ENCODE measurements at places on chromosomes 7 and 10.

- DNase-seq = no peak
Observed at GRCh38 chr7:80279760-80280159, 145.1 kb downstream of the GNAI1 start.

GRCh38 chr10:51100221-51100620 lies 25.9 kb downstream of the PRKG1 start:
- no peak for DNase-seq

DNA sequence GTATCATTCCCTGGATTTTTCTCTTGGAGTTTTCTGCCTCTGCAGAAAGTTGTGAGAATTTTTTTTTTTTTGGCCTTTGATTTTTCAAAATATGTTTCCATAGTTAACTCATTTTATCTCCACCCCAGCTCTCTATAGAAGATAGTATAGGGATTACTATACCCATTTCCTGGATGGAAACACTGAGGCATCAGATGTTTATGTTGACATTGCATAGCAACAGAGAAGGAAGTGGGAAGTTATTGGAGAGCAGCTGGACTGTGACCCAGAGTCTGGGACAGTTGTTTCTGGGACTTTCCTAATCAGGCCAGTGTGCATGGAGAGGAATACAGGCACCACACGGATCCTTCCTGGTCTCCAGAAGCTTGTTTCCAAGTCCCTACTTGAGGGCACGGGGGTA lies 158.0 kb downstream of the CDH23 start:
- no peak for DNase-seq

GRCh38 chr10:42428534-42428933 lies 209.8 kb downstream of the ZNF33B start:
- DNase-seq = no peak

DNA sequence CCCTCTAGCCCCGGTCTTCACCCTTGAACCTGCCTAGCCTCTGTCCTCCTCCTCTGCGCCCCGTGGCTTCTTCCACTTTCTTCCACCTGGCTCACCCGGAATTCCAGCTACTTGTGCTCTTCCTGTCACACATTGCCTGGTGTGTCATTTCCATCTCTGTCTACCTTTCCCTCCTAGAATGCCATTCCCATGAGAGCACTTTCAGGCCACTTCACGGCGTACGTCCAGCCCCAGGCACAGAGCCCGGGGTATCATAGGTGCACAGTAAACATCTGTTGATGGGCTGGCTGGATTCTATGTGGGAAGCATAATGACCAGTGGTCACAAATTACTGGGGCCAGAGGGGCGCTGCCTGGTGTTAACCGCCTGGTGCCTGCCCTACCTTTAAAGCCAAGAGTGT lies 161.3 kb downstream of the CUX1 start:
- no peak for DNase-seq

DNA sequence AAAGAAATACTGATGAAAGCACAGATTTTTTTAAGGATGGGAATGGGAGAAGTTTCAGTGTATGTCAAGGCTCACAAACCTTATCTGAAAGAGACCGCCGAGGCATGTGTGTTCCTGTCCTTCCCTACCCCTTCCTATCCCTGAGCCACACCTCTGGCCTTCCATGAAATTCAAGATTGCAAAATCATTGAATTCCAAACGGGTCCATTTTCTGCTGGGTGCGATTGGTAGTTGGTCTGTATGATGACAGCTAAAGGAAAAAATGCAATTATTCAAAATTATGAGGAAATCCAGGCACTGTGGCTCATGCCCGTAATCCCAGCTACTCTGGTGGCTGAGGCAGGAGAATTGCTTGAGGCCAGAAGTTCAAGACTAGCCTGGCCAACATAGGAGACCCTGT lies 170.1 kb downstream of the ARHGAP12 start:
- DNase-seq = no peak

DNA sequence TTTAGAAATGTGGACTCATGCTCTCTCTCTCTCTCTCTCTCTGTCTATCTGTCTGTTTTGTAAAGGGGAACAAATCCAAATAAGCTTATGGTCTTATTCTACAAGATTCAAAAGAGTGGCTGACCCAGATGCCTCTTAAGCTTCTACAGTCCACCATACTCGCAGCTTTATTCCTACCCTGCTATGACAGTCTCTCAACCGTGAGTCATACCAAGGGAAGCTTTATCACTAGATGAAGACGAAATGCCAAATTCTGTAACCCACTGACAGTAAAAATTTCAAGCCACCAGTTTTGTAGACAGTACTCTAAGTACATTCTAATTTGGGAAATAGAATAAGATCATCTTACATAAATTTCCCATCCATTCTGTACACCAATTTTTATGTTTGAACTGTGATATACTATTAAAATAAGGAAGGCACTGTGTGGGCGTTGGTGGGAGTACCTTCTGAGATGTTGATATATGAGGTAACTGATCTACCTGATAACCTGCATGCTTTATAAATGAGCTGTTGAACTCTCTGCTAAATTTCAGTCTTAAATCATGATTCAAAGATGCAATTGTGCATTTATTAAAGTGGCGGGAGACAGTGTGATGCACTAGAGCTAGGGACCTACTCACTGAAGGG lies 153.2 kb downstream of the KLF6 start:
- DNase-seq = no peak

DNA sequence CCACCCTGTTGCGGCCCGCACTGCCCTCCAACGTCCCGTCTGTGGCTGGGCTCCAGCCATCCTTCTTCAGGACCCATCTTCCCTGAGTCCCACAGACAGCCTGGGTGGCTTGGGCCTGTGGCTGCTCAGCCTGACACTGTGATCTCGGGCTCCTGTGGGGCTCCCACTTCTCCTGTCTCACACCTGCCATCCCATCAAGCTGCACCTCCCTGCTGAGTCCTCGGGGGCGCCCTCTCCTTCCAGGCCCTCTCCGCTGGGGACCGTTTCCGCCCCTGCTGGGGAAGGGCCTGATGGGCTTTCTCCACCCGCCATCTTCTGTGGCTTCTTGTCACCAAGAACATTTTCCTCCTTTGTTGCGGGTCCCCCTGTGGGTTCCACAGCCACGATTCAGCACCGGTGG lies 173.8 kb upstream of the PPP2R2D start:
- DNase-seq = no peak

- DNase-seq = no peak
Observed at GRCh38 chr10:53111529-53111928, 338.9 kb upstream of the MBL2 start.

DNA sequence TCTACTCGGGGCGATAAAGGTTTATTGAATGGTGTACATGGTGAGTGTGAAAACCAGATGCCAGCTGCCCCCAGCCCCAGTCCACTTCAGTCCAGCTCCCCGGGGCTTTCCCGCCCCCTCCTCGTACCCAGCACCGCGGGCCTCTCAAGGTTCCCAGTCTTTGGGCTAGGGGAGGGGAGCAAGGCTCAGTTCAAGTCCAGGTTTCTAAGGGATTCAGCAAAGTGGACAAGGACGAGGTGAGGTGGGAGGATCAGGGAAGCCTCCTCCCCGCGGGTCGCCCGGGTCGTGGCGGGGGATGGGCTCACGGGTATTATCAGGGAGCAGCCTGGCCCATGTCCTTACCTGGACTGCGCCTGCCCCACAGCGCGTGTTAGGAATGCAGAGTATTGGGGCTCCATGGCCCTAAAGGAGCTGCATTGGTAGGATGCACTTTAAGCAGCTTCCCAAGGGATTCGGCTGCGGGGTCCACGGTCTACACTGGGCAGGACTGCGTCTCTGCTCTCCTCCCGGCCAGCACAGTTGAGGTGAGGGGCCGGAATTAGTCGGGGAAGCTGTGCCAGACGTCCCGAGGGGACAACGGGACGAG lies 541 bp upstream of the PFKFB3 start:
- no peak for DNase-seq

- DNase-seq = no peak
Observed at GRCh38 chr10:63641799-63642198, 120.6 kb downstream of the REEP3 start.

- DNase-seq = no peak
Observed at GRCh38 chr10:130606001-130606405, 469.8 kb downstream of the GLRX3 start.

GRCh38 chr10:76946270-76946669 lies 691.3 kb downstream of the KCNMA1 start:
- DNase-seq = no peak

GRCh38 chr7:85695533-85695932 lies 508.7 kb upstream of the SEMA3D start:
- DNase-seq = no peak

DNA sequence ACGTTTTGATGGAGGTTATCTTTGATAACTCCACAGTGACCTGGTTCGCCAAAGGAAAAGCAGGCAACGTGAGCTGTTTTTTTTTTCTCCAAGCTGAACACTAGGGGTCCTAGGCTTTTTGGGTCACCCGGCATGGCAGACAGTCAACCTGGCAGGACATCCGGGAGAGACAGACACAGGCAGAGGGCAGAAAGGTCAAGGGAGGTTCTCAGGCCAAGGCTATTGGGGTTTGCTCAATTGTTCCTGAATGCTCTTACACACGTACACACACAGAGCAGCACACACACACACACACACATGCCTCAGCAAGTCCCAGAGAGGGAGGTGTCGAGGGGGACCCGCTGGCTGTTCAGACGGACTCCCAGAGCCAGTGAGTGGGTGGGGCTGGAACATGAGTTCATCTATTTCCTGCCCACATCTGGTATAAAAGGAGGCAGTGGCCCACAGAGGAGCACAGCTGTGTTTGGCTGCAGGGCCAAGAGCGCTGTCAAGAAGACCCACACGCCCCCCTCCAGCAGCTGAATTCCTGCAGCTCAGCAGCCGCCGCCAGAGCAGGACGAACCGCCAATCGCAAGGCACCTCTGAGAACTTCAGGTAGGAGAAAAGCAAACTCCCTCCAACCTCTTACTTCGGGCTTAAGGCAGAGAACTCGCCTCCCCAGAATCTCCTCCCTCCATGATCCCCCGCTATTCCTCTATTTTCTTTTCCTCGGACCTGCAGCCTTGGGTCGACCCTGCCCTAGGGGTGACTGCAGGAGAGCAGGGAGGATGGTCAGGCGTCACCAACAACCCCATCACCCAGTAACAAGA lies at the start of gene SERPINE1:
SERPINE1 (plus strand) TSS at position 454 of the 809 bp plus-strand sequence. CDS start 1,290 bp downstream, outside the sequence.
- no peak for DNase-seq

DNA sequence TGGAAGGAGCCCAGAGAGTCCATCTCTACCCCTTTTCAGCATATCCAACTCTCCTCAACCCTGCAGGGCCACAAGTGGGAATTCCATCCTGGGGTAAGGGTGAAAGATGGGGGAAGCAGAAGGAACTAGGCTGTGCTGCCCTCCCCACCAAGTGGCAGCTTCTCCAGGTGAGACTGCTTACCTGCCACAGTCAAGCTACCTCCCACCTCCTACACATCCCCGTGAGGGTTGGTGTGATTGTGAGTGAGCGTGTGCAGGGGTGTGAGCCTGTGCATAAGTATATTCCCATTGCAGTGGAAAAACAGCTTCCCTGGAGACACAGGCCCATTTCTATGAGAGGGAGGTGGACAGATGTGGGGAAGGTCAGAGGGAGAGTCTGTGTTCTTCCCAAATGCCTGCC lies 376.6 kb downstream of the PLXNA4 start:
- DNase-seq = no peak

DNA sequence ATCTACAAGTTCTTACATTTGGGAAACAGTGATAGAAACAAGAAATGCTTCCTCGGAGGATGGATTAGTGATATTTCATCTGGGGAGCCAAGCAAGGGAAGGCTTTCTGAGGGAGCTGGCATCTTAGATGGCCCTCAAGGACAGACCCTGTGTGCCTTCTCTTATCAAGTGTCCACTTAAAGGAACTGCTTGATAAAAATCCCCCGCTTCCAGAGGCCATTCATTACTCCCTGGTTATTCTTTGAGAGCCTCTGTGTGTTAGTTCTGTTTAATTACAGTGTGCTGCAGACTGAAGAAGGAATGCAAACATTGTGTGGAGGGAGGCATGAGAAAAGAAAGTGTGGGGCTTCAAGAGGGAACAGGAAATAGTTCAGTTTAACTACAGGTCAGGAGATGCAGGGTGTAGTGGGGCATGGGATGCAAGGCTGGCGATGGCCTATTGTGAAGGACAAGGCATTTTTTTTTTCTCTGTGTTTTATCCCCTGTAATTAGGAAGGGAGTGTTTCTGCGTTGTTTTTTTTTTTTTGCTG lies 145.4 kb downstream of the SNX10 start:
- DNase-seq = no peak

DNA sequence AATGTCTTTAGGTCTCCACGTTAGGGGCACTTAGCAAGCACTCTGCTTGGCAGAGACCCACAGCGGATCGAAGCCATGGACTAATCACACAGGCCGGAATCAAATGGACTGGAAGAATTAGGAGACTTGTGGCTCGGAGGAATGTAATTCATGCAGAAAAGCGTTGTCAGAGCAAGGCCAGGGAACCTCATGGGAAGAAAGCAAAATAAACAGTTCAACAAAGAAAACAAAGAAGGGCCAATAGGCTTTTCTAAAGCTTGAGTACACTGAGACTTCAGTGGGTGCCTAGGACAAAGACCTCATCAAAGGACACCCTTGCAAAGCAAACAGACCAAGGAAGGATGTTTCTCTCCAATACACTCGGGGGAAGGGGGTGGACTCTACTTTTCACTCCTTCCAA lies 171.1 kb downstream of the GLI3 start:
- DNase-seq = no peak

GRCh38 chr10:5582736-5583135 lies 58.0 kb downstream of the CALML3 start:
- no peak for DNase-seq

GRCh38 chr10:24349379-24350001 lies 140.6 kb downstream of the KIAA1217 start:
- no peak for DNase-seq

- no peak for DNase-seq
Observed at GRCh38 chr10:50403074-50403473, 151.8 kb upstream of the ASAH2 start.

DNA sequence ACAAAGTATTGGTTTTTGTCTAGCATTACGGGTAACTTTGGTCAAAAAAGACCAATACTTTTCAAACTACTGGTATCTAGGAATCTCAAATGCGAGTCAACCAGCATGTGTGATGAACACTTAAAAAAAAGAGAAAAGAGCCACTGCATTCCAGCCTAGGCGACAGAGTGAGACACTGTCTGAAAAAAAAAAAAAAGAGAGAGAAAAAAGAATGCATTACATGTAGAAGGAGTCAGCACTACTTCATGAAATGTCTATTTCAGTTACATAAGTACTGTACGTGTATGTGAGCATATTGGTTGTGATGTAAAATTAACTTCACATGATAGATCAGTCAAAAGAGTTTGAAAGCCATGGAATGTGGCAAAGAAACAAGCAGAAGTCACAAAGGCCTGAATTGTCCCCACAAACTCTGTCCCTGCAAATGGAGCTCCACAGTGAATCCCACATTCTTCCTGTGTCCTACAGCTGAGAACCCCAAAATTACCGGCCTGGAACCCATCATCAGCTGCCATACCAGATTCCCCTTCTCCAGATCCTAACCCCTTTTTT lies 1.6 kb downstream of the DENND11 start:
- DNase-seq = no peak

DNA sequence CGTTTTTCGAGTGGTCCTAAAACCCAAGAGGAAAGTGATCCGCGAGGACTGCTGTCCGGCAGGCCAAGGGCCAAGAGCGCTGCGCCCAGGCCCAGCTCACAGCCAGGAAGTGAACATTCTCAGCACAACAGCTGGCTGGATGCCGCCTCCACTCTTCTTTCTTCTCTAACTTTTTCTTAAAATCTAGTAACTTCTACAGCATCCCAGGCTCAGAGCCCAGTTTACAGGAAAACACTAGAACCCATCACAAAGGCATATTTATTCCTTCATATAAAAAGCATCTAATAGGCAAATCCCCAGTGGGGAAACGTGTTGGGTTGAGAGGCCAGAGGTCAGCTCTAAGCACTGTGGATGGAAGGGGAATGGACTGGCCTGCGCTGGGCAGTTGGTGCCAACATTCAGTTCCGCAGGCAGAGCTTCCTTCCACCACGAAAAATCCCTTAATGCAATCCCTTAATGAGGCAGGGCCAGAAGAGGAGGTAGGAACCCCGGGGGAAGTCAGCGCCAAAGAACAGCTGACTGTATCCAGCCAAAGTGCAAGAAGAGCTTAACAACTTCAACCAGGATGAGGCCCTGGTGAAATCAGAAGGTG lies 74.8 kb downstream of the ZRANB1 start:
- DNase-seq = no peak
